ENCODE measurements at places on chromosomes 3 and 15.
A peak's percentile ranks its signal among the peaks of the same experiment; 100 is the strongest.

DNA sequence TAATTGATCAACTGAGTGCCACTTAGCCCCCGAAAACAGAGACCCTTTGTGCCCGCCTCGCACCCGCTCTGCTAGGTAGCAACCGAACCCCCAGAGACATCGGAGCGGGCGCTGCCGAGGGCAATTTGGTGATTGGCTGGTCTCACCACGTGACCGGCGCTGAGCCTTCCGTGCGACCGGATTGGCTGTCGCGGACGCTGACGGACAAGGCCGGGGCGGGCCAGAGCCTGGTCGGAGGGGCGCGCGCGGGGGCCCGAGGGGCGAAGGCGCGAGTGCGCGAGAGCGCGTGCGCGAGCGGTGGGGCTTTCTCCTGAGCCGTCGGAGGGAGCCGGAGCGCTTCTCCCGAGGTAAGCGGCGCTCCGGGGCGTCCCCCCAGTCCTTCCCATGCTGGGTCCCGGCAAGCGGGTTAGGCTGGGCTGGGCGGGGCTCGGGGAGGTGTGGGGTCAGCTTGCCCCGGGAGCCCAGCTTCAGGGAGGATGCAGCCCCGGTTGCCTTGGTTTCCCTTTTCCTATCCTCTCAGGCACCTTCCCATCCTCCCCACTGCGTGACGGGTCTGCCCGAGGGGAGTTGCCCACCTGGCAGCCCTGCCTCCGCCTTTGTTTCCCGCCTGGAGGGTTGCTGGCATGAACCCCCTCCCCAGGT is at the start of gene TMEM108:
TSS of gene TMEM108 (plus strand) at position 303 of the 642 bp plus-strand sequence.
- DNase-seq: peak; percentile 72

GRCh38 chr3:40073310-40074007 is 236.0 kb upstream of the EIF1B start:
- no peak for DNase-seq

DNA sequence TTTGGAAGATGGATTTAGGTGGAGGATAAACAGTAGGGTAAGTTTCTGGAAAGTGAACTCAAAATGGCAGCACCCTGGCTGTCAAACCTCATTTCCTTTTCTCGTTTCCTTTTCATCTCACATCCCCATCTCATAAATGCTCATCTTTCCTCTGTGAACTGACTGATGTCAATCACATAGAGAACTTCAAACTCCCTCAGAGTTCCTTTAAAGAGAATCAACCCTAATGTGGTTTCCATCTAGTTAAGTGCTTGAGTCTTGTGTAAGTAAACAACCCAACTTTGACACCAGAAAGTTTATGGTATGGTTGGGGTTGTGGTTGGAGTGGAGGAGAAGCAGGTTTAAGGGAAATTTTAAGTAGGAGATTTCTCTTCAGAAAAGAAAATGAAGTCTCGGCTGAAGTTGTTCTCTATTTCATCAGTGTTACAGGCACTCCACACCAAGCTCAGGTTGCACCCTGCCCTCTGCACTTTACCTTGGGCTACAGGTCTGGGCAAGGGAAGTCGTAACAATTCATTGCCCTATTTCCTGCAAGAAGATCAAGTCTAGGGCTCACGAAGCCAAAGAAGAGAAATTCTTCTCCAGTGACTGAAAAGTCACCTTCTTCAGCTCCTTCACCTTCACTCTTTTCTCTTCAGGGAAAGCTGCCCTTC is 34.4 kb upstream of the TNIK start:
- no peak for DNase-seq

DNA sequence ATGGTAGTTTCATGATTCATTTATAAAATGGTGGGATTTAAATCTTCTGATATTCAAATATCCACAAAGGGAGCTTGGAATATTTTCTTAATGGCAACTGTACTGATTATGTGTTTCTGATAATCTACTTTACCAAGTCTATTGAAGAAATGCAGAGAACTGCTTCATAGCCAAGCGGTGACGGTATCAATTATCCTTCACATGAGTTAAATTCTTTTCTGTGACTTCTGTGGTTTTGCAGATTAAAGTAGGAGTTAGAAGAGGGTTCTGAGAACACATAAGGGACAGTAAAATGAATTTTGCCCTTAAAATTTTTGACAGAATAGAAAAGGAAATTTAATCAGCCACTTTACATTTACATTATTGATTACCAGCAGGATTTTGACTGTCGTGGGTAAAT is 563.2 kb downstream of the GBE1 start:
- DNase-seq: no peak

DNA sequence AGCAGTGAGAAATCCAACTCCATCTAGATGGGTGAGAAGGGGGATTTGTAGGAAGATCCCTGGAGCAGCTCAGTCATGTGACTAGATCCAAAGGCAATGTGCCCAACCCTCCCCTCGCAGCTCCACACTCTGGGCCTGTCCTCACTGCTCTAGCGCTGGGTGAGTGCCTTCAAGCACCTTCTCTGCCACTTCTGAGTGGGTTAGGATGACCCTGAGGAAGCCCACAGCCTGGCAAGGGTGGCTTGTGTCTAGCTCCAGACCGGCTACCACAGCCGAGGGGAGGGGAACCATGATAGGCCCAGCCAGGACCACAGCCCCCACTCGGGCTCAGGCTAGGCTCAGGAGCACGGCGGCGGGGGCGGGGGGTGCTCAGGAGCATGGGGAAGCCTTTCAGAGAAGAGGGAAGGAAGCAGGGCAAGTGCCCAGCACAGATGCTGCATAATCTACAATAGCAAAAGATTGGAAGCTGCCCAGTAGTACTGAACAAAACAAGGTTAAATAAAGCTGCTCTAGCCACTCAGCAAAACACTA is 1.7 kb downstream of the SPATA12 start:
- DNase-seq: no peak

GRCh38 chr3:5690490-5690889 is 503.0 kb downstream of the EDEM1 start:
- no peak for DNase-seq
